ENCODE measurements at places on chromosomes 16 and 17.

- no peak for DNase-seq
Measured at GRCh38 chr17:74360899-74361229, 804 bp downstream of the BTBD17 start.

DNA sequence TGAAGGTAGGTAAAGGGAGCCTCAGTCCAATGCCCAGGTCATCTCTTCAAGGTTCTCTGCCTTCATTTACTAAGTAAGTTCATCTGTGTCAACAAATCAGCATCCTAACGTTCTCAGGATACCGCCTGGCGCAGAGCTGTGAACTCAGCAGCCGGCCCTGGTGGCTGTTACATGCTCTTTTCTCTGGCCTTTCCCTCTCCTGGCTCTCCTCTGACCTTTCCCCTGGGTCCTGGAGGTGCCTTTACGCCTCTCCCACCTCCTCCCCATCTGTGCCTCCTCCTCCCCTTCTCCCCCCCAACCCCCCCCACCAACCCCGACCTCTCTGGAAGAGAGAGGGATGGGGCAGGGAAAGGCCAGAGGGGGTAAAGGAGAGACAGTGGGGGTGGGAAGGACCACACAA lies 19.5 kb downstream of the COTL1 start:
- no peak for DNase-seq

- no peak for DNase-seq
Measured at GRCh38 chr16:73068541-73069401, 20.8 kb upstream of the ZFHX3 start.

DNA sequence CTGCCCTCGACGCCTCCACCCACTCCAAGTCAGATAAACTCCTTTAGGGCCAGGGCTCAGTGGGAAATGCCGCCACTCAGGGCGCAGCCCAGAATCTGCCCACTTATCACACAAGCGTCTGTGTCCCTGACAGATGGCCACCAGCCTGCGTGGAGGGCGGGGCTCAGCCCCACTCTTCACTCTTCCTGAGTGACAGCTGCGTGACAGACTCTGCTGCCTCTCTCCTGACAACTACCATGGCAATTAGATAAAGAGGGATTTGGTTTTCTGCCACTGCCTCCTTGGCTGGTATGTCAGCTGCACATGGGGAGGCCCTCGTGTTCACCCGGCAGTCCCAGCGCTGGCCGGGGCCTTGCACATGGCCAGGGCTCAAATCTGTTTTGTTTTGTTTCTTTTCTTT lies 96.2 kb downstream of the RTN4RL1 start:
- no peak for DNase-seq

- DNase-seq, result no peak
Measured at GRCh38 chr17:81498953-81499600, 13.5 kb downstream of the ACTG1 start.

- no peak for DNase-seq
Measured at GRCh38 chr17:79977708-79978547, 57.7 kb downstream of the TBC1D16 start.

DNA sequence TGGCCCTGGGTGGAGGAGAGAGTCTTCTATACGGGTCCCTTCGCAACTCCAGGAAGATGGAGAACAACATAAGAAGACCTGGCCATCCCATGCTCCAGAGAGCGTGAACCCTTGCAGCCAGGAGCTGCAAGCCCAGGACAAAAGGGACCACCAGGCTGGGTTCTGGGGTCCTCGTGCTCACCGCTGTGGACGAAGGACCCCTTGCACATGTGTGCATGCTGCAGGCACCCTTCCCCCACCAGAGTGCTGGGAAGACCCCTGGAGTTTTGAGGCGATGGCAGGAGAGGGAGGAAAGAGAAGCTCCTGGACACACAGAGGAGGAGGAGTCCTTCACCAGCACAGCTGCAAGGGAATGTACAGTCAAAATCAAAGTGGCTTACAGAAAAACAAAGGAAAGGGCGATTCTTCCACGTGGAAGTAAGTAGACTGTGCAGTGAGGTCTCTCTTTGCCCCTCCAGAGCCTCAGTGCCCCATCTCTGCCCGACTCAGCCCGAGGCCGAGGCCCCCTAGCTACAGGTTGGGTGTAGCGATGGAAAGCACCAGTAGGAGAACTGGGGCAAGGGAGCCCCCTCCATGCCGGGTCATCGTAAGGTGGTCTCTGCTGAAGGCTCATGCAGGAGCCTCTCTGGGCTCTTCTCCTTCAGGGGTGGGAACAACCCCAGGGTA lies 51.3 kb downstream of the PIMREG start:
- no peak for DNase-seq

DNA sequence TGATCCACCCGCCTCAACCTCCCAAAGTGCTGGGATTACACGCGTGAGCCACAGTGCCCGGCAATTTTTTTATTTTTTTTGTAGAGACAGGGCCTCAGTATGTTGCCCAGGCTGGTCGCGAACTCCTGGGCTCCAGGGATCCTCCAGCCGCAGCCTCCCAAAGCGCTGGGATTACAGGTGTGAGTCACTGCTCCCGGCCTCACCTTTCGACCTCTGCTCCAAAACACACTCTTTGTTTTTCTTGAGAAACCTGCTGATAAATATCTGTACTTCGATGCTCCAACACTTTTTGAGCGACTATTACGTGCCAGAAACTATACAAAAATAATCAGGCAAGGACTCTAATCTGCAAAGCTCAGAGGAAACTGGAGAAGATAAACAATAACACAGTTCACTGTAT lies 1.0 kb downstream of the MED1 start:
- no peak for DNase-seq

DNA sequence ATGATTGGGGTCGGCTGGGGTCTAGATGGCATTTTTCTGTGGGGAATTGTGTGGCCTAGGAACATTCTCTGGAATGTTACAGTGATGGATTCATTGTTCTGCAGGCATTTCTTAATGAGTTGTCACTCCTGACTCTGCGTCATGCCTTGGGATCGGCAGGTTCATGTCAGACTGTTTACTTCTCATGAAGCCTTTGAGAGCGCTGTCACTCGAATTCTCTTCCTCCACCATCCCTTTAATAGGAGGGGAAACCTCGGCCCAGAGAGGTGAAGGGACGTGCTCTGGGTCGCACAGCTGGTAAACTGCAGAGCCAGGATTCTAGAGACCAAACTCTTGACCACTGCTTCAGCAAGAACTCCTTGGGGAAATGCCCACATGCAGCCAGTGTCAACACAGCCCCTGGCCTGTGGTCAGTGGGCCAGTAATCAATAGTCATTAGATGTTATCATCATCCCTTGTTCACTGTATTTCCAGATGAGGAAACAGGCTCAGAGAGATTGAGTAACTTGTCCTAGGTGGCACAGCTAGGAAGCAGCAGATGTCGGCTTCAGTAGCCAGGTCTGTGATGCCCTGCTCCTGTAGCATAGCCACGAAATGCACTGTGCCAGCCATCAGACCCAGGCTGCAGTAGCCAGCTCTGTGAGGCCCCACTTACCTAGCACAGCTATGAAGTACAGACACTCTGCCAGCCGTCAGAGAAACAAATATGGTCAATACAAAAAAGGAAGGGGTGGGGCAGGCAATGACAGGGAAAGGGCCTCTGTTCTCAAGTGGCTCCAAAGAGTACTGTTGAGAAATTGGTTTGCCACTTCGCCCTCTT lies 259.0 kb downstream of the CPPED1 start:
- DNase-seq, result no peak

DNA sequence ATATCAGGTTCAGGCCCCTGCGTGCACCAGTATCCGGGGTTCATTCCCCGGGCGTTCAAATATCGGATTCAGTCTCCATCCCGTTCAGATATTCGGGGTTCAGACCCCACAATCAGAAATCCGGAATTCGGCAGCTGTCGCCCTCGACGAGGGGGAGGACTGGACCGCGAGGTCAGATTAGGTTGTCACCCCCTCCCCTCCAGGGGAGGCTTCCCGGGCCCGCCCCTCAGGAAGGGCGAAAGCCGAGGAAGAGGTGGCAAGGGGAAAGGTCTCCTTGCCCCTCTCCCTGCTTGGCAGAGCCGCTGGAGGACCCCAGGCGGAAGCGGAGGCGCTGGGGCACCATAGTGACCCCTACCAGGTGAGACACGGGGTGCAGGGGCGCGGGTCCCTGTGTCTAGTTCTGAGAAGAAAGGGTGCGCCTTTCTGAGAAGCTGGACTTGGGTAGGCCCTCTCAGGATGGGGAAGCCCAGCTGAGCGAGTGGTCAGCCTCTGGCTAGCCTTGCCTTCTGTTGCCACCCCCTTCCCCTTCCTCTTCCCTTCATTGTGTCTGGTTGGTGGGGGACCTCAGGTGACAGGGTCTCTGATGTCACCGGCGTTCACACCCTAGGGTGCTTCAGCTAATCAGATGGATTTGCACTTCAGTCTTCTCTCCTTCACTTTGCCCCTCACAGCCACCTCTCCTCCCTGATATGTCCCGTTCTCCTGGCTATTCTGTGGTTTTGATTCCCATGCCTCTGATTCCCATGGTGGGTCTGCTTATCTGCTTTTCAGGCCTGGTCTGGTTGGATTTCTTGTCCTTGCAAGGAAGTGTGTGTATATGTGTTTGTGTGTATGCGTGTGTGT lies 844 bp downstream of the TAOK2 start:
- DNase-seq, result no peak

GRCh38 chr16:57668630-57669475 lies 747 bp downstream of the ADGRG3 start:
- no peak for DNase-seq

DNA sequence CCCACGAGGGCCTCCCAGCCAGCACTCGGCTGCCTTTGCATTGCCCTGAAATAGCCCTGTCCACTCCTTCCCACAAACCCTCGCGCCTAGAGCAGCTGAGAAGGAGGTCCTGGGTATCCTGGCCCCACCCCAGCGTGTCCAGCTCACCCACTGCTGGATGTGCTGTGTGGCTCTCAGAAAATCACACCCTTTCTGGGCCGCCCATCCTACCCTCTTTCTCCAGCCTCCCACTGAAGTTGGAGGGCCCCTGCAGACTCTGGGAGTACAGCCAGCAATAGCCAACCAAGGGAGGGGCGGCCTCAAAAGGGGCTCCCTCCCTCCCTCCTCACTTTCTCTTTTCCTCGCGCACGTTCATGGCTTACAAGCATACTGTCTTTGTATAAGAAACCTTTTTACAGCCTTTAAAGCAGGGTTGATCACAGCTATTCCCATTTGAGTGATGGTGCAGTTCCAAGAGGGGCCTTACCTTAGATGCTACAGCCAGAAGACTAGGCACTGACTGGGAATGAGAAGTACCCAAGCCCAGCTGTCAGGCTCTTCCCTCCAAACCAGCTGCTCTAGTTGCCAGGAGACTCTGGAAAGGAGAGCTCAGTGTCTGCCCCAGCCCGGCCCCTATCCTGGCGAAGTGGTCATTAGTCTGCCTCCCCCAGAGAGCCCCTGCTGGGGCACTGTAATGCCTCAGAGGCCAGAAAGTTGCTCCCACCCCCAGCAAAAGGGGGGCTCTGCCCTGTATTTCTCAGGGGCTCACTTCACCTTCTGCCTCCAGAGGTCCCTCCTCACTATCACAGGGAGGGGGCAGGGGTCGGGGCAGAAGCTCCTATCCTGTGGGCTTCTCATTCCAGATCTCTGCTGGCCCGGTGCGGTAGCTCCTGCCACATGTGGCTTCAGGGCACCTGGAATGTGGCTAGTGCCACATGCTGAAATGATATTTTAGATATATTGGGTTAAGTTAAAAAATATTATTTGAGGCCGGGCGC lies 38.1 kb downstream of the DCAKD start:
- DNase-seq, result no peak

DNA sequence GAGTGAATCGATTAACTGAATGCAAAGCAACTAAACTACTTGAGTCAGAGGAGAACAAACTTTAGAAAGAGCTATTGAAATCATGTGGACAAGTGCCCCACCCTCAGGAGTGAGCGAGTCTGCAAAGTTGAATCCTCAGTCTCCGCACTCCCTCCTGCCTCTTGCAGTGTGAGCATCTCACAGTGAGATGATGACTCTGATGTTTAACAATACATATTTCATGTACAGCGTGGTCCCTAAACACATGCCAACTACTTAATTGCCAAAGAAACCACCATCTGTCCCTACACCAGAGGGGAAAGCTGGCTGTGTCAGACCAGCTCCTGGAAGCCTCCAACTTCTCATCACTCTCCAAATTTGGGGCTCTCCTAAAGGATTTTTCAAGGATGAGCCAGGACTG lies 31.2 kb downstream of the PIMREG start:
- no peak for DNase-seq

- no peak for DNase-seq
Measured at GRCh38 chr16:89784406-89784805, 32.0 kb downstream of the FANCA start.

Data from activated CD4-positive, alpha-beta T cell treated with anti-CD3 and anti-CD28 coated beads for 1 hour (primary cell).